ENCODE measurements at places on chromosomes 11 and 22. TPM values are rescaled to one million over a fixed set of nuclear protein-coding genes. Genes with fewer than 3 reads are reported as not detected.

The EP300 gene
- 130 TPM for total RNA-seq

DNA sequence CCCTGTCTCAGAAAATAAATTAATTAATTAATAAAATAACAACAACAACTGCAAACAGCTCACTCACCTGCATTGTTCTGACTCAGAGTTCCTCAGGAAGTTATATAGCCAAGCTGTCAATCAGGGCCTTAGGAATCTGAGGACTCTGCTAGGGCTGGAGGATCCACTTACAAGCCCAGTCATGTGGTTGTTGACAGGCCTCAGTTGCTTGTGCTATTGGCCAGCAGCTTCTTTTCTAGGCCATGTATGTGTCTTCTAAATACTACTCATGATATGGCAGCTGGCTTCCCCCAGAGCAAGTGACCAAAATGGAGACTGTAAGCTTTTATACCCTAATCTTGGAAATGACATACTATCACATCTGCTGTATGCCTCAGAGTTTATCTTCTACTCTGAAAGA lies 20.8 kb upstream of the ATP5MG start:
- DNase-seq, result peak; percentile 9

DNA sequence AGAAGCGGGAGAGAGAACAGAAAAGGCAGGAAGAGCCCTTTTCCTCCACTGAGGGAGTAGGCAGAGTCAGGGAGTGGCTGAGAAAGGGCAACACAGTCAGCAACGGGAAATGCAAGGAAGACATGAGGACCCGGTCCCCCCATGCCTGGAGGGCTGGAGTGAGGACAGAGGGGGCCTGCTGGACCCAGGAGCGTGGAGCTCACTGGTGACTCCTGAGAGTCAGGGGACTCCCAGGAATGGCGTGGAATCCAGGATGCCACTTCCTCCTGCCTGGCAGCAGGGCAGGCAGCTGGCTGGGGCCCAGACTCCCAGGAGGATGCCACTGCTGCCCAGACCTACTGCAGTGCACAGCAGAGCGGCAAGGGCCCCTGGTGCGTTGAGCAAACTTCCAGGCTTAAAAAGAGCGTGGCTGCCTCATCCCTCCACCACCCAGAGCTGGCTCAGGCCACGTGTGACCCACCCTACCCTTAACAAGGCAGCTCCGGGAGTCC lies 11.3 kb downstream of the C11orf21 start:
- DNase-seq, result no peak

GRCh38 chr22:47287516-47287915 lies 525.1 kb downstream of the TBC1D22A start:
- no peak for DNase-seq

The NXPE1 gene
- total RNA-seq, result not detected

- no peak for DNase-seq
Measured at GRCh38 chr11:119780222-119780953, 51.4 kb upstream of the NECTIN1 start.

GRCh38 chr11:111528557-111528956 lies 12.0 kb upstream of the LAYN start:
- no peak for DNase-seq

DNA sequence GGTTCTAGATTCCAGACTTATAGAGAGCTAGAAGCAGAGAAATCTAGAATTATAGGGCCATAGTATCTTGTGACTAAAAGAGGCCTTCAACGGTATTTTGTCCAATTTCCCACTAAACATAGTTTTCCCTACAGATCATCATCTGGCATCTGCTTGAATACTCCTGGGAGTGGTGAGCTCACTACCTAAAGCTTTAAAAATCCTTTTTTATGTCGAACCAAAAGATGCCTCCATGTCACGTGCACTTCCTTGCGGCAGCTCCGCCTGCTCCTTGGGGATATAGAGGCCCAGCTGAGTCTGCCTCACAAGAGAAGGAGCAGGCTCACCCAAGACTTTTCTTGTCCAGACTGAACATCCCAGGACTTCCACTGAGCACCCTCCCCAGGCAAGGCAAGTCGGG lies 4.3 kb upstream of the MB start:
- no peak for DNase-seq

GRCh38 chr11:102476069-102476468 lies 23.5 kb upstream of the TMEM123 start:
- DNase-seq, result no peak

DNA sequence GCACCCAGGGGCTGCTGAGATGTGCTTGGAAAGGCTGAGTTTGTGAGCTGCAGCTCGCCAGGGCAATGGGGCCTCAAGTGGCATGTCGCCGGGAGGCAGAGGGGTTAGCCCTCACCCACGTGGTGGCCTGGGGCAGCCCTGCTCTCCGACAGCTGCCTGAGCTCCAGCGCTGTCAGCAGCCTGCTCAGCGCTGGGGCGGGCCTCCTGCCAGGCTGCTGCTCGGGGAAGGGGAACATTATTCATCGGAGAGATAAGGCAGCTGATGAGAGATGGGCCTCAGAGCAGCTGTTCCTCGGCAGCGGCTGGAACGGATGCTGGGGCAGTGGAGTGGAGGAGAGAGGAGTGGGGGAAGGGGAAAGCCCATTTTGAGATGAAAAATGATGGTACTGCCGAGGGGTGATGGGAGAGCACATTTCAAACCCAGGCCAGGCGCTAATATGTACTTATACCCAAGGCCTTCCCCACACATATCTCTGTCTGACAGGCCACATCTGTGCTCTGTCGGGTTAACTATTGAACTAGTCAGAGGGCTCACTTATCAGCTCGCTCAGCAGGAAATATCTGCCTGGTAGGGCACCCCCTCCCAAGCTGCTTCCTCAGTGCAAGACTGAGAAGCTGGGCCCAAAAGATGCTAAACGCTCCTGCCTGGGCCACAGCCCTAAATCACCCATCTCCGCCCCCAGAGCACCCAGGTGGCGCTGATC lies 79.5 kb downstream of the TIMP3 start:
- no peak for DNase-seq

DNA sequence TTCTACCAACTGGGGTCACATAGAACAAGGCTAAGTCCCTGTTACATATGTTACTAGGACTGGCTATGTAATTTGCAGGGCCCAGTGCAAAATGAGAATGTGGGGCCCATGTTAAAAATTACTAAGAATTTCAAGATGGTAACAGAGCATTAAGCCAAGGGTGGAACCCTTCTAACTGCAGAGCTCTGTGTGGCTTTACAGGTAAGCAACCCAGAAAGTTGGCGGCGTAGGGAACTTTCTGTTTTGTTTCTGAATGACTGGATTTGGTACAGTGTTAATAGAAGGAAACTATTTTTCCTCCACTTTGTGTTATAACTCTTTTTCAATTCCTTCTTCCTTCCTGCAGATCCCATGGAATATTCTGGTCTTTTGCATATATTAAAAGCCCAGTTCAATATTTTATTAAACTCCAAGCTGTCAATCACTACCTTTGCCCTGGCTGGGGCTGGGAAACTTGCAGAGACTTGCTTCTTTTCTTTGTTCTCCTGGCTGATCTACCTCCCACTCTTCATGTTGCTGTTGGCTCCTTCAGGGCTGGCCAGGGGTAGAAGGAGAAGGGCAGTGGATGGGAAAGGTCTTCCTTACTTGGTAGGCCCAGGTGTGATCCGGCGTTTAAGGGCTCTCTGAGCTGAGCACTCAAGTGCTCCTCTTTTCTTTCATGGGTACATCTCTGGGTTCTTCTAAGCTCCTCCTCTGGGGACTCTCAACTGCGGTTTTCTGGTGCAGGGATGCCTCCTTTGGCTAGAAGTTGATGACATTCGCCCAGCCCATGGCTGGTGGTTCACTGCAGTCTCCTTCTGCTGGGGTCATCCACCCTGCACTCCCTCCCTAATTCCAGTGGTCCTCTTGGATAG lies 67.7 kb downstream of the SNX19 start:
- no peak for DNase-seq

DNA sequence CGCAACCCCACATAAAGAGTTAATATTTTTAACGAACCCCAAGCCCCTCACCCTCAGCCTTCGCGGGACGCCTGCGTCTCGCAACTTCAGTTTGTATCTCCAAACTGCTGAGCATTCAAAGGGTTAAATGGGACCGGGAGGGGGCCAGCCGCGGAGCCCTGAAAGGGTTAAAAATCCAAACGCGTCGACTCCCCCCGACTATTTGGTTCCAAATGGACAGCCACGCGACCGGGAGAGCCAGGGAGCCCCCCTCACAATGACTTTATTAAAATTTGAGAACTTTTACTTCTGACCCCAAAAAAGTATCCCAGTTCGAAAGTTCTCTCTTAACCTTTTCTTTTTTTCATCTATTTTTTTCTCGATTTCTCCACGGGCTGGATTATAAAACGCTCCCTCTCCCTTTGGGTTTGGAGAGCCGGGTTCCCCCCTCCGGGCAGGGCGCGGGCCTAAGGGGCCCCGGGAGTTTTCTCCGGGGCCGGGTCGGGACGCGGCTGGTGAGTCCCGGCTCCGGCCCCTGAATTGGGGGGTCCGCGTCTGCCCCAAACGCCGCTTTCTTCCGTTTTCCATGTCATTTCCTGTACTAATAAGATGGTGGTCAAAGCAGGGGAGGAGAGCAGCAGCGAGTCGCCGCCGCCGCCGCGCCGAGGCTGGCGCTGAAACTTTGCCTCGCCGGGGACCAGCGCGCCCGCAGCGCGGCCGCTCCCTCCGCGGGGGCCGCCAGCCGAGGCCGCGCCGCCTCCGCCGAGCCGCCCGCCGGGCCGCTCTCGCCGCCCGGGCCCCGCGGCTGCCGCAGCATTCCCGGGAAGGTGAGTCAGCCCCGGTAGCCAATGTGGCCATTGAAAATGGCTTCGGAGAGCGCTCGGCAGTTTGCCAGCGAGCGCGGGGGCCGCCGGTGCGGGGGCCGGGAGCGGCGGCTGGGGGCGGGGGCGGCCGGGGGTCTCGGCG lies at the start of gene PRDM11:
PRDM11 (plus strand) TSS at position 568 of the 945 bp plus-strand sequence. CDS start 35,128 bp downstream, outside the sequence.
- peak; percentile 58 for DNase-seq

GRCh38 chr11:41431784-41432183 lies 27.7 kb downstream of the LRRC4C start:
- DNase-seq, result peak; percentile 80

The PNPLA5 gene
- total RNA-seq, result 6.8 TPM

DNA sequence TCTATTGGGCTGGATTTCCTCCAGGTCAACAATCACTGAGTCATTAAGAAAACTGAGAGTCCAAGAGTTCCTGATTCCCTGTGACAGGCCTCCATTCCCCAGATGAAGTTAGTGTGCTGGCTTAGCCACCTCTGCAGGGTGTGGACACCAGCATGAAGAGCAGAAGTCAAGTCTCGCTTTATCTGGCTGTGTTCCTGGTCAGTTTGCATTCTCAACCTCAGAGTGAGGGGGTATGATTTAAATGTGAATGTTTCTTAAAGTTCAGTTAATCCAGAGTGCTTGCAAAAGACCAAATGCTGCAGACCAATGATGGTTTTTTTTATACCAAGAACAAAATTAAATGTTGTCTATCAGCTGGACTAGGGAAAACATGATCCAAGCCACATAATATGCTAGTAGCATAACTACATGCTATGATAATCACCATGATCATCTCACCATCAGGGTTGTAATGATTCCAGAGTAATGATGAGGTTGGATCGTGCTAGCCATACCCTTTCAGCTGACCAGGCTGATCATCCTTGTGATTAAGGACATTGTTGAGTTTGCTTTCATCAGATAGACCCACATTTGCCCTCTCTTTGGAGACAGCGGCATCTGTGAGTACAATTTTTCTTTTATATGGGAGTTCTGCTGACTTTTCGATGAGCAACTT lies 145.8 kb upstream of the ARHGAP20 start:
- no peak for DNase-seq

DNA sequence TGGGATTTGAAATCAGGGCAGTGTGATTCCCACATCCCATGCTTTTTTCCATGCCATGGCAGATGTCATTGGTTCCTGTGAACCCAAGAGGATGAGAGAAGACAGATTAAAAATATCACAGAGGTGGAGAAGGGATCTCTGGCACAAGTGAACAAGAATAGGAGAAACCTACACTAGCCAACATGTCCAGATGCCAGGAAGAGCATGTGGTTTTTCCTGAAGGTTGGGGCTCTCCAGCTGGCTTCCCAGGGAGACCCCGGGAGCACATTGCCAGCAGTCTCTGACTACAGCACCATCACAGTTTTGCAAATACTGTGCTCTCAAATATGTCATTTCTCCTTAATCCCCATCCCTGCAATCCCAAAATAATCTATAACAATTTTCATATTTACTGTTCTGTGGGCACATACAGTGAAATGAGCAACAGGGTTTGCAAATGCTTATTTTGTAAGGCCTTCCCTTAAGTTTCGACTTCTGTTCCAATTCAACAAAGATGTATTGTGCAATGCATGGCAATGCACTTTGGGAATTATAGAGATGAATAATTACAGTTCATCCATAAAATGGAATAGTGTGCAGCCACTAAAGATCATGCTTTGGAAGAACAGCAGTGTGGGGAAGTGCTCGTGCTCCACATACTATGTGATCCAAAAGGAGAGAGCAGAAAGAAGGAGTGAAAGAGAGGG lies 4.8 kb downstream of the ANKK1 start:
- DNase-seq, result no peak

DNA sequence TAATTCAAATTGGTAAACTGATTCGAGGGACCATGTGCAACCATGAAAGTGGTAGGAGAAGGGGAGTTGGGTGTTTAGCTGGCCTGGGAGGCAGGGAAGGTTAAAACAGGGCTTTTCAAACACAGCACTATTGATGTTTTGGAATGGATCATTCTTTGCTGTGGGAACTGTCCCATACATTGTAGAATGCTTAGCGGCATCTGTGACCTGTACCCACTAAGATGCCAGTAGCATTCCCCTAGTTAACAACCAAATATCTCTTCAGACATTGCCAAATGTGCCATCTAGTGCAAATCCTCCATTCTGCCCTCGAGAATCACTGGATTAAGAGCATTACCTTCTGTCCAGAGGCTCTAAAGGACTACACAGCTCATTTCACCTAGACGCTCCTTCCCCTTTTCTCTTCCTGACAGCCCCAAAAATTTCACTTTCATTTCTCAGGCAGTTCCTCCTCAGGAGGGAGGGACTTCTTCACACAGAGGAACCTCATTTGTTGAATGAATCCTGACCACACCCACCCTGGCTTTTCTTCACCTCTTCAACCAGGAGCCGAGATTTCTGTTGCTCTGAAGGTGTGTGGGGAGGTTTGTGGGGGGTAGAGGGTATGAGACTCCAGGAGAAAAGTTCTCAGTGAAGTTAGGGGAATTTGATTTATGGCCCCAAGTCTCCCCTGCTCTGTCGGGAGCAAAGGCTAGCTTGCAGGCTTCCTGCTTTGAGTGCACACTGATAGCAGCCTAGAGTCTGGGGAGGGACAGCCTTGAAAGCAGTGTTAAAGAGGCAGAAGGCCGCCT lies at the start of gene TRIM34:
TRIM34 (plus strand) TSS at position 513 of the 791 bp plus-strand sequence. CDS start 7,331 bp downstream, outside the sequence.
- DNase-seq, result peak; percentile 76

DNA sequence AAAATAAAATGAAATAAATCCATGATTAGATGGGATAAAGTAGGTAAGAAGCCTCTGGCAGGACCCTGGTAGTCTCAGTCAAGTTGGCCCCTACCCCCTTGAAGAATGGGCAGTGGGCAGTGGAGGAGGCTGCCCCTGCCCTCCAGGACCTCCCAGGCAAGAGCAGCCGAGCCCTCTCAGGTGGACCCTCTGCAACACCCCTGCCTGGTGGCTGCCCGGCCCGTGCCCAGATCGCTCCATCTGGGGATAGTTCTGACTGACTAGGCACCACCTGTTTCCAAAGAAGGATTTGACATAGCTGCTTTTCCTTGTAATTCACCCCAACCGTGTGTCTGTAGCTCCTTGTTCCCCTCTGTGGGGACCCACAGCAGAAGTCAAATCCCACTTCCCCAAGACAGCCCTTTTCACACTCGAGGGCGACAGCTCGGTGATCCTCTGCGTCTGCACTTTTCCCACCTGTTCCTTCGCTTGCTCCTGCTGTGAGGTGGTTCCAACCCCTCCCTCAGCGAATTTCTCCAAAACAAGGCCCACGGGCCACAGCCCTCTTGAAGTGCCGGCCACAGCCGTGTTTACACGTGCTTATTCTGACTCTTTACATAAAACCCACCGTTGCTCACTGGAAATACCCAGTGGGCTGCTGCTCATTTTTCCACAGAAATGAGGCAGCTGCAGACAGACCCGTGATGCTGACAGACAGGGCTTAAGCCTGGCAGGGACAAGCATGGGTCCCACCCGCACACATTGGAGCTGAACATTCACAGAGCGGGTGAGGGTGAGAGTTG lies 5.5 kb upstream of the TMPRSS13 start:
- DNase-seq, result no peak

Measured in GM23338 (cell line).